ENCODE measurements at places on chromosomes 13 and 19.

- DNase-seq, result no peak
These were observed 11.6 kb downstream of the BTBD2 start for GRCh38 chr19:2003874-2004273.

- DNase-seq, result no peak
These were observed 151.6 kb downstream of the IER2 start for GRCh38 chr19:13301627-13302334.

- no peak for DNase-seq
These were observed 358.6 kb downstream of the TDRD3 start for GRCh38 chr13:60755380-60756163.

DNA sequence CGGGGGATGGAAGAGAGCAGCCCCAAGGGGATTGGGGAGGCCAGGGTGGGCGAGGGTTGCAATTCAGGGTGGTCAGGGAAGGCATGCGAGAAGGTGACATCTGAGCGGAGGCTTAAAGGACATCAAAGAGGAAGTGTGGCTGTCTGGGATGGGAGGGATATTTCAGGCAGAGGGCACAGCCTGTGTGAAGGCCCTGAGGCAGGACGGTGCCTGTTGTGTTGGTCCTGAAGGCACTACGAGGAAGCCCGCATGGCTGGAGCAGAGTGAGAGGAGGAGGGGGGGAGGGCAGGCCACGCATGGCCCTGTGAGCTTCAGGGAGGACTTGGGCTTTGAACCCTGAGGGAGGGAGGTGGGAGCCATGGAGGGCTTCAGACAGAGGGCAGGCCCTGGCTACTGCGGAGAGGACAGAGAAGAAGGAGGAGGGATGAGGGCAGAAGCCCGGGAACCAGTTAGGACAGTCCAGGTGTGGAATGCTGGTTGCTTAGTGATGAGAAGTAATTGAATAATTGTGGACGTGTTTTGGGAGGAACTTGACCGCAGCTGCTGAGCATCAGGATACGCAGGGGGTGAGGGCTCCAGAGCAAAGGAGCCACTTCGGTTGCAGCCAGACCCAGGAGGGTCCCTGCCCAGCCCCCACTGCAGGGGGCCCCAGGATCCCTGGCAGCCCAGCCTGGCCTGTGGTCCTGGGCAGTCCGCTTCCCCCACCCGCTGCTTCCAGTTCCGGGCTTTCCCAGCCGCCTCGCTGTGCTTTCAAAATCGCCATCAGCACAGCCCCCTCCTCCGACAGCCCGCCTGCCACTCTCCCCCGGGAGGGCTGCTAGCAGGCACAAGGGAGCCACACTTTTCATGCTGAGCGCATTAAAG, 6.2 kb downstream of the TLE6 start:
- DNase-seq, result no peak

GRCh38 chr13:100694722-100695508, 20.3 kb upstream of the TMTC4 start:
- DNase-seq, result no peak

GRCh38 chr19:48756686-48757085, 1.4 kb downstream of the FGF21 start:
- DNase-seq, result no peak

- DNase-seq, result no peak
These were observed 53.1 kb downstream of the ARHGAP35 start for GRCh38 chr19:46913852-46914430.

- DNase-seq, result no peak
These were observed 225.9 kb downstream of the COG6 start for GRCh38 chr13:39881383-39881782.

GRCh38 chr13:41654796-41655195, 197.4 kb downstream of the RGCC start:
- DNase-seq, result no peak

DNA sequence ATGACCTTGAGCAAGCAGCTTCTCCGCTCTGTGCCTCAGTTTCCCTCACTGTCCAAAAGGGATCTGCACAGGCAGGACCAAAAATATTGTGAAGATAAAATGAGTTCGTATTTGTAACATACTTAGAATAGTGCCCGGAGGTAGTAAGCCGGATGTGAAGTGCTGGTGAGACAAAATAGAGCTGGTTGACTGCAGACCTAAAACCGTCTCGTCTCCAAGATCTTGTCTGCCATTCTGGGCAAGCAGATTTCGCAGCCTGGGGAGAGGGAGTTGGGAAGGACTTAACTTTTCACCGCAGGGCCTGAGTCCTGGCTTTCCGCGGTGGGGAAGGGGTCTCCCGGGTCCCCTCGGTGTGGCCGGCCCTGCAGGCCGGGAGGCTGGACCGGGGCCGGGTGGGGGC, 8.2 kb upstream of the BBC3 start:
- DNase-seq, result no peak

DNA sequence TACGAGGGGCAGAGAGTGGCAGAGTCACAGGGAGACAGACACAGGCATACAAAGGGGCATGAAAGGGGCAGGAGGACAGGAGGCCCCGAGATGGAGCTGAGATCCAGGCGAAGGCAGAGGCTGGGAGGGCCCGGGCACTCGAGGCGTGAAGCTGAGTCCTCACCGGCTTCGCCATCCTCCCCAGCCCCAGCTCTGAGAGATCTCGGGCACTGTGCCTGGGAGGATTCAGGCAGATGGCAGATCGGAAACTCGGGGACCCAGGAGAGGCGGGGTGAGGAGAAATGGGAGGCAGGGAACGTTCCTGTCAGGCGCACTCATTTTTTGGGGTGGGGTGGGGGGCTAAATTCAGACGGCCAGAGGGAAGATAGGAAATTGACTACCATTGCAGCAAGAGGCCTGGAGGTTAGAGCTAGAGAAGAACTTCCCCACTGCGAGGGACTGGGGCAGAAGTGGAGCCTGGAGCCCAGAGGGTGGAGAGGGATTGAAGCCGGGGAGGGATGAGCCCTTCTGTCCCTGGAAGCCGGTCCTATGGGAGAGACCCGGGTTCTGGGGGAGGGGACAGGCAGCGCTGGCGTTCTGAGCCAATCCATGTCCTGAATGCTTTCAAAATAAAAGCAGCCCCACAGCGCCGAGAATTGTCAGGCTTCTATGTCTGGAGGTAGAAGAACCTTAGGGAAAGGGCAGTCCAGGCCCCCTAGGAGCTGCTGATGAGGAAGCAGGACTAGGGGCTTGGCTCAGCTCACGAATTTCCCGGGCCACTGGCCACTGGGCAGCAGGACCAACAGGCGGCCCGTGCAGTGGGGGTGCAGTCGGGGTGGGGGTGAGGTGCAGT, 12.6 kb downstream of the LRRC4B start:
- DNase-seq, result no peak

GRCh38 chr19:55113570-55114039, 3.8 kb downstream of the PPP1R12C start:
- DNase-seq, result no peak

- no peak for DNase-seq
These were observed 5.9 kb upstream of the GDF15 start for GRCh38 chr19:18379803-18380747.

GRCh38 chr19:28358633-28359032, 854.3 kb downstream of the UQCRFS1 start:
- DNase-seq, result no peak

- DNase-seq, result no peak
These were observed 1.4 kb downstream of the MATK start for GRCh38 chr19:3784607-3785450.

- DNase-seq, result no peak
These were observed 102.2 kb upstream of the IPO5 start for GRCh38 chr13:97851269-97851668.

GRCh38 chr13:42283574-42283973, 11.6 kb downstream of the AKAP11 start:
- no peak for DNase-seq

GRCh38 chr19:40862333-40862732, 12.1 kb upstream of the CYP2A6 start:
- DNase-seq, result no peak

DNA sequence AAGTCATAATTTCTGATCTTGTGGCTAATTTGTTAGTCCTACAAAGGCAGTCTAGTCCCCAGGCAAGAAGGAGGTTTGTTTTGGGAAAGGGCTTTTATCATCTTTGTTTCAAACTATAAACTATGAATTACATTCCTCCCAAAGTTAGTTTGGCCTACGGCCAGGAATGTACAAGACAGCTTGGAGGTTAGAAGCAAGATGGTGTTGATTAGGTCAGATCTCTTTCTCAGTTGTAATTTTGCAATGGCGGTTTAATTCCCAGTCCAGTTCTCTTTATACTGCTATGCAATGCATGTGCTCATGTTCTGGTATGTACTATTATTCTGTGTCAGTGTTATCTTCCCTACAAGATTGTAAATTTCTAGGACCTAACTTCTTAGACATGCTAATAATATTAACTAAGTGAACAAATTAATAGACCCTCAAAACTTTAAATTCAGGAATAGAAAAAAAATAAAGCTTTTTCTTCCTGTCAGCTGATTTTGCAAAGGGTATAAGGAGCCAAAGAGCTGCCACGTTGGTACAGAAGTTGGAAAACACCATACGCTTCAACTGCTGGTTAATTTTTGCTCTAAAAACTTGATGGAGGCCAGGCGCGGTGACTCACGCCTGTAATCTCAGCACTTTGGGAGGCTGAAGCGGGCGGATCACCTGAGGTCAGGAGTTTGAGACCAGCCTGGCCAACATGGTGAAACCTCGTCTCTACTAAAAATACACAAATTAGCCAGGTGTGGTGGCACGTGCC, 1.3 kb upstream of the DNAJC15 start:
- DNase-seq, result no peak

- DNase-seq, result no peak
These were observed 392.7 kb upstream of the HTR2A start for GRCh38 chr13:47289567-47289966.

GRCh38 chr13:31036731-31037695, 104.6 kb downstream of the TEX26 start:
- DNase-seq, result no peak

GRCh38 chr13:112457485-112457884, 81.3 kb downstream of the SPACA7 start:
- DNase-seq, result no peak

- no peak for DNase-seq
These were observed 10.4 kb upstream of the SACS start for GRCh38 chr13:23443878-23444277.

DNA sequence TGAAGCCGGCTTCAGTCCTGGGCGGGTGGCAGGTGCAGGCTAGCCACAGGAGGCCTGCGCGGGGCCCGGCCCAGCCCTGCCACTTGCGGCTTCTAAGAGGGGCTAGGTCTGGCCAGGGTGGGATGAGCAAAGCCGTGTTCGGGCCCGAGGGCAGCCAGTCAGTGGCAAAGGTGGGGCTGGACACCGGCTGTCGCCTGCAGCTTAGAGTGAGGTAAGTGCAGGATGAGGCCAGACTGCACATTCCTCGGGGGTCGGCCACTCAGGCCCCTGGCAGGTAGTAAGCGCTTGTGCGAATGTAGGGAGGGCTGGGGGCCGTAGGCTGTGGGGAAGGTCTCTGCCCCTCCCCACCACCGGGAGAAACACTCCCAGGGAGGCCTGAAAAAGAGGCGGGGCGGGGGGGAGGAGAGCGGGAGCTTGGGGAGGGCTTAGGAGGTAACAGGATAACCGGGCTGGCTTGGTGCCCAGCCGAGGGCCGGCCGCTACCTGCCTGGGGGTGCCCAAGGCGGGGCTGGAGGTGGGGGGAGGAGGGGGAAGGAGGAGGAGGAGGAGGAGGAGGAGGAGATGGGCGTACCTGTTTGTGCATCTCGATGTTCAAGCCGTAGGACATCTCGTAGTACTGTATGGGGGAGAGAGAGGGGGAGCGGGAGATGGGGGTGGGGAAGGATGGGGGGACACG, 6.4 kb downstream of the TLE5 start:
- no peak for DNase-seq

- DNase-seq, result no peak
These were observed 597.3 kb downstream of the DCT start for GRCh38 chr13:93882086-93882651.

GRCh38 chr13:101116826-101117225, 299.5 kb downstream of the NALCN start:
- DNase-seq, result no peak

GRCh38 chr19:33402421-33403220, 29.1 kb downstream of the CEBPG start:
- DNase-seq, result no peak

DNA sequence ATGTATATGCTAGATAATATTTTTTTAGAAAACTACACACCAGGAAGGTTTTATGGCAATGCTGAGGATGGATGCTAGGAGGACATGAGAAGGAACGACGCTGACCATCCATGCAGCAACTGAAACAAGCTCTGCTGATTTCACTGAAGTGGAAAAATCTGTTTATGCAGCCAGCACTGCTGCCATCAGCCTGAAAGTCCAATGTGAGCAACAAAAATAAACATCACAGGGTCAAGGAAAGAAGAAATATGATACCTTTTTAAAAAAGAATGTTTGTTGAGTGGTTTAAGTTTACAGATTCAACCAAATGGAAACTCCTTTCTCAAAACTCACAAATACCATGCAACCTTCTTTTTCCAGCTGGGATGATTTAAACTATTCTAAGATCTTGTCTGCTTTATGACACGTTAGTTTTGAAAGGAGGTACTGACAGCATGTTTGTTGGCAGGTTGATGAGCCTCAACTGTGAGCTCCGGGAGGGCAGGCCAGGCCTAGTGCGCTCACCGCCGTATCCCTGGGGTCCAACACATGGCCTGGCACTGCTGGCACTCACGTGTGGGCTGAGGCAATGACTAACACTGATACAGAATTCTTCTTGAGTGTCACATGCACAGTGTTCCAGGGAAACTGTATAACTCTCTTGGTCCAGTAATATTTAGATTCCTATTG, 46.8 kb downstream of the LATS2 start:
- no peak for DNase-seq

GRCh38 chr19:44570603-44570983, 41.1 kb upstream of the CEACAM20 start:
- no peak for DNase-seq

GRCh38 chr13:37791699-37792098, 77.9 kb downstream of the TRPC4 start:
- DNase-seq, result no peak

DNA sequence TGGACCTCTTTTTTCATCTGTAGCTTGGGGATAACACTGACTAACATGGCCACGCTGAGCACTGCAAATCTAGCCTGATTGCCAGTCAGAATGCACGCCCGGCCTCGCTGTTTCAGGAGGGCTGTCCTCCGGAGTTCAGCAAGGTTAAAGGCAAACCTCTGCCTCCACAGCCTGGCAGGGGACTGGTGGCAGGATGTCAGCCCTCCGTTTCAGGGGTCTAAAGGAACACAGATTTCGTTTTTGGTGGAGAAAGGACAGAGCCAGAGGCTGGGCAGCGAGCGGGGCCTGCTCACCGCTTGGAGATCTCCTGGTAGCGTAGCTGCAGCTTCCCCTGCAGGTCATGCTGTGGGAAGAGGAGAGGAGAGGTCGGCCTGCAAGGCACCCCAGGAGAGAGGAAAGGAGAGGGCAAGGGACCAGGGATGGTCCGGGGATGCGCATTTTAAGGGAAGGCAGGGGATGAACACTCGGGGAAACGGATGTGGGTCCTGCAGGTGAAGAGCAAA, 560 bp downstream of the NDUFA7 start:
- no peak for DNase-seq

GRCh38 chr13:113298043-113298945, 1.3 kb downstream of the LAMP1 start:
- DNase-seq, result no peak

All from stimulated activated CD4-positive, alpha-beta T cell treated with anti-CD3 and anti-CD28 coated beads, TNF-alpha, amount 100 ng/mL, for 24 hours (primary cell).